ENCODE measurements at places on chromosomes 13 and 19.
A peak's percentile ranks its signal among the peaks of the same experiment; 100 is the strongest.

GRCh38 chr13:69324090-69324886 is 783.3 kb upstream of the ATXN8OS start:
- H3K27me3 ChIP-seq: no peaks in the 10 kb centered on the region
- no peaks in the 10 kb centered on the region for H3K4me1 ChIP-seq
- H3K4me3 ChIP-seq: no peak overlapping the region
- no peaks in the 10 kb centered on the region for H3K36me3 ChIP-seq
- peak; percentile 12 for DNase-seq

- H3K36me3 ChIP-seq: no peaks in the 10 kb centered on the region
- no peaks in the 10 kb centered on the region for H3K4me1 ChIP-seq
- no peak overlapping the region for H3K4me3 ChIP-seq
- H3K27me3 ChIP-seq: no peaks in the 10 kb centered on the region
- no peak overlapping the region for H3K27ac ChIP-seq
Measured at GRCh38 chr19:45128146-45128545, 32.6 kb downstream of the NKPD1 start.

DNA sequence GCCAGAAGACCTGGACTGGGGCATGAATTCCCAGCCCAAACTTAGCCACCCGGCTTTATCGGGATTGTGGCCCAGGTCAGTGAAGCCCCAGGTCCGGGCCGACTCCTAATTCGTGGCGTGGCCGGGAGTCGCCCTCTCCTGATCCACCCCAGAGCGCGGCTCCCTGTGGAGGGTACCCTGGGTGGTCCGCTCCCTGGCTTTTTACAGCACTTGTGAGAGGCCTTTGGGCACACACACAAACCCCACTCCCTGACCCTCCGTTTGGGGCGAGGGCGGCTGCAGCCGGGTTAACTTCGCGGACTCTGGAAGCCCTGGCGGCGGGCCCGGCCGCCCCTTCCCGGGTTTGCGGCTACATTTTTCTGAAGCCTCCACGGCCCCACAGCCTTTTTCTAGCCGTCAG is 56.4 kb downstream of the ZNF568 start:
- no peak for DNase-seq
- no peaks in the 10 kb centered on the region for H3K4me1 ChIP-seq
- no peaks in the 10 kb centered on the region for H3K36me3 ChIP-seq

DNA sequence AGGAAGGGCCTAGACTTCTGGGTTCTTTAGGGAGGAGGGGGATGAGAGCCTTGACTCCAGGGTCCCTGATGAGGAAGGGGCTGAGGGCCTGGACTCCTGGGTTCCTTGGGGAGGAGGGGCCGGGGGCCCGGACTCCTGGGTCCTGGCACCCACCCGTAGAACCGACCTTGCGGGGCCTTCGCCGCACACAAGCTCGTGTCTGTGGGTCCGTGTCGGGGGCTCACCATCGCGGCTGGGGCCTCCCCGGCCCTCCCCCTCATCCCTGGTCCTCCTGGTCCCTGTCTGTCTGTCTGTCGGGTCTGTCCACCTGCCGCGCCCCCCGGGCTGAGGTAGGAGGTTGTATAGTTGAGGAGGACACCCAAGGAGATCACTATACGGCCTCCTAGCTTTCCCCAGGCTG is 662 bp upstream of the SPACA6 start:
- peaks cover 17% of the 10 kb centered on the region for H3K4me1 ChIP-seq
- peak overlapping the region; percentile 98 for H3K4me3 ChIP-seq
- no peak overlapping the region for H3K27ac ChIP-seq
- DNase-seq: peak; percentile 14
- no peaks in the 10 kb centered on the region for H3K27me3 ChIP-seq
- peaks cover 37% of the 10 kb centered on the region for H3K36me3 ChIP-seq

GRCh38 chr19:55087542-55087901 is 11.9 kb downstream of the EPS8L1 start:
- no peak overlapping the region for H3K27ac ChIP-seq
- peaks cover 18% of the 10 kb centered on the region for H3K4me1 ChIP-seq
- H3K36me3 ChIP-seq: peaks cover 11% of the 10 kb centered on the region
- no peaks in the 10 kb centered on the region for H3K27me3 ChIP-seq
- no peak overlapping the region for H3K4me3 ChIP-seq
- no peak for DNase-seq

- H3K27me3 ChIP-seq: no peaks in the 10 kb centered on the region
- peaks cover 48% of the 10 kb centered on the region for H3K4me1 ChIP-seq
- H3K4me3 ChIP-seq: no peak overlapping the region
- H3K27ac ChIP-seq: no peak overlapping the region
- no peaks in the 10 kb centered on the region for H3K36me3 ChIP-seq
Measured at GRCh38 chr13:33263976-33264619, 21.5 kb downstream of the STARD13 start.

DNA sequence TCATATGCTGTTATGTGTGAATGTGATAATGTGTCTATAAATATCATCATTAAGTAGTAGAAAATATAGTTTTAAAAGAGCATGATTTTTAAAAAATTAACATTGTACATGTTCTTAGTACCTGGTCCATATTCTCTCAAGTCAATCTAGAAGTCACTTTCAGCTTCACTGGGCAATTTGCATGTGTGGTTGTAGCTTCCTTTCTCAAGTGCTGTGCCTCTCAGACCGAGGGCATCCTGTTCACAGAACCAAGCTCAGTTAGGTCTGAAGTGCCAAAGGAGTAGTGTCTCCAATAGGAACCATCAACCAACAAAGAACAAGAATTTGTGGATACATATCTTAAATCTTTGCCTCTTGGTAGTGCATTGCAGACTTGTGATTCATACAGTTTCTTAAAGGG is 541.8 kb upstream of the SLC10A2 start:
- no peak overlapping the region for H3K27ac ChIP-seq
- DNase-seq: no peak
- no peaks in the 10 kb centered on the region for H3K27me3 ChIP-seq
- H3K4me1 ChIP-seq: no peaks in the 10 kb centered on the region
- no peak overlapping the region for H3K4me3 ChIP-seq

- DNase-seq: peak; percentile 56
- peaks cover 47% of the 10 kb centered on the region for H3K4me1 ChIP-seq
- no peak overlapping the region for H3K4me3 ChIP-seq
- no peak overlapping the region for H3K27ac ChIP-seq
- H3K36me3 ChIP-seq: peaks cover 19% of the 10 kb centered on the region
Measured at GRCh38 chr19:33390101-33390907, 16.8 kb downstream of the CEBPG start.

DNA sequence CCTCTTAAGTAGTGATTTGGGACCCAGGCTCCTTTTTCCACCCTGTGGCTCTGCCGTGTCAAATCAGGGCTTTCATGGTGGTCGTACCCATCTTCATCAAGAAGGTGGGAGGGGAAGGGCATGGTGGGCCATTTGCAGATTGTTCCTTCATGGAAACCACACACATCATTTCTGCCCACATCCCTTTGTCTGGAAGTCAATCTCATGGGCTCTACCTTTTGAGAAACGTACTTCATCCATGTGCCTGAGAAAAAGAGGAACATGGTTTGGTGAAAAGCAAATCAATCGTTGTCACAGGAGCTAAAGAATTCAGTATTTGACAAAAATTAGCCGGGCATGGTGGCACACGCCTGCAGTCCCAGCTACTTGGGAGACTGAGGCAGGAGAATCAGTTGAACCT is 233.4 kb downstream of the FOXO1 start:
- H3K27ac ChIP-seq: no peak overlapping the region
- H3K27me3 ChIP-seq: no peaks in the 10 kb centered on the region
- no peak for DNase-seq
- peaks cover 6% of the 10 kb centered on the region for H3K4me1 ChIP-seq
- no peak overlapping the region for H3K4me3 ChIP-seq

DNA sequence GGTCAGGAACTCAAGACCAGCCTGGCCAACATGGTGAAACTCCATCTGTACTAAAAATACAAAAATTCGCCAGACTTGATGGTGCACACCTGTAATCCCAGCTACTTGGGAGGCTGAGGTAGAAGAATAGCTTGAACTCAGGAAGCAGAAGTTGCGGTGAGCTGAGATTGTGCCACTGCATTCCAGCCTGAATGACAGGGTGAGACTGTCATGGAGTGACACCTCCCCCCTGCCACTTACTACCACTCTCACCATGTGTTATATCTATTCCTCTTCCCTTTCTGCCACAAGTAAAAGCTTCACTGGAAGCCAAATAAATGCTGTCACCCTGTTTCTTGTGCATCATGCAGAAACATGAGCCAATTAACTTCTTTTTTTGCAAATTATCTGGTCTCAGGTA is 10.6 kb upstream of the CEACAM4 start:
- no peak overlapping the region for H3K4me3 ChIP-seq
- DNase-seq: no peak
- H3K4me1 ChIP-seq: no peaks in the 10 kb centered on the region
- no peaks in the 10 kb centered on the region for H3K36me3 ChIP-seq
- H3K27ac ChIP-seq: no peak overlapping the region

GRCh38 chr13:32960626-32961025 is 55.6 kb upstream of the KL start:
- peaks cover 13% of the 10 kb centered on the region for H3K4me1 ChIP-seq
- no peak for DNase-seq
- H3K4me3 ChIP-seq: no peak overlapping the region
- H3K36me3 ChIP-seq: no peaks in the 10 kb centered on the region

- no peaks in the 10 kb centered on the region for H3K36me3 ChIP-seq
- H3K27me3 ChIP-seq: peaks cover 66% of the 10 kb centered on the region
- DNase-seq: no peak
- no peak overlapping the region for H3K4me3 ChIP-seq
Measured at GRCh38 chr19:29530540-29531457, 5.0 kb downstream of the VSTM2B start.

DNA sequence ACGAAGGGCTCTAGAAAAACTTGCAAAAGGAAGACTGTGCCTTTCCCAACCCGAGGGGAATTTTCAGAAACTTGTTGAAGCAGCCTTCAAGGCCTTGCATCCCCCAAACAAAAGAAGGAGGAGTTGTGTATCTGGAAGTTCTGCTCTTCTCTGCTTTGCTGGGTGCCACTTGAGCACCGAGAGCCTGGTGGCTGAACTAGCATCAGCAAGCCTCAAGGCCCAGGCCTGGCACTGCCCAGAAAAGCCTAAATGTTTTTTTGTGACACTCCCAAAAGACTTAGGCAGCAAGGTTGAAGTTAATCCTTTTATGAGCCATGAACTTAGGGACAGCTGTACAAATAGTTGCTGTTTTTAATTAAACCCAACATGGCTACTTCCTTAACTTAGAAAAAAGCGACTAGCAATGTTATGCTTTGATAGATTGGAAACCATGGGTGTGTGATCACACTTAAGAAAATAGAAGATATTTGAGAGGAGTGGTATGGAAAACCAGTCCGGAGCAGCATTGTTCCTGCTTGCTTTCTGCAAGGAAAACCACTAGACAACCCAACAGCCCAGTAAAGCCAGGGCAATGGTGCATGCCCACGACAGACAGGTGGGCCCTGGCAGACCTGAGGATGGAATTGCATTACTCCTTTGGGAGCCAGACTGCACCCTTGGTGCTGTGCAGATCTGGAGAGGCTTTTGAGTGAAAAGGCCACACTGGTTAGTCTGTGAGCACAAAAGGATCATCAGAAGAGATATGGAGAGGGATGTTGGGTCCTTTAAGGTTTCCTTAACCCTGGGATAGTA is 788 bp upstream of the DLEU7 start:
- H3K36me3 ChIP-seq: no peaks in the 10 kb centered on the region
- no peak overlapping the region for H3K27ac ChIP-seq
- H3K4me1 ChIP-seq: no peaks in the 10 kb centered on the region
- no peaks in the 10 kb centered on the region for H3K27me3 ChIP-seq

- H3K4me3 ChIP-seq: no peak overlapping the region
- no peak overlapping the region for H3K27ac ChIP-seq
- H3K36me3 ChIP-seq: no peaks in the 10 kb centered on the region
Measured at GRCh38 chr19:12237143-12237839, 57.4 kb downstream of the ZNF44 start.

GRCh38 chr13:46684287-46685001 is 112.5 kb downstream of the ESD start:
- no peaks in the 10 kb centered on the region for H3K27me3 ChIP-seq
- peaks cover 16% of the 10 kb centered on the region for H3K36me3 ChIP-seq
- DNase-seq: no peak
- H3K4me3 ChIP-seq: no peak overlapping the region
- H3K4me1 ChIP-seq: peaks cover 39% of the 10 kb centered on the region

GRCh38 chr13:90414691-90415596 is 932.5 kb upstream of the MIR17HG start:
- no peak overlapping the region for H3K4me3 ChIP-seq
- peaks cover 28% of the 10 kb centered on the region for H3K4me1 ChIP-seq

- no peak overlapping the region for H3K4me3 ChIP-seq
- no peaks in the 10 kb centered on the region for H3K36me3 ChIP-seq
- no peak overlapping the region for H3K27ac ChIP-seq
- no peak for DNase-seq
Measured at GRCh38 chr13:99214731-99215130, 14.1 kb downstream of the UBAC2 start.

DNA sequence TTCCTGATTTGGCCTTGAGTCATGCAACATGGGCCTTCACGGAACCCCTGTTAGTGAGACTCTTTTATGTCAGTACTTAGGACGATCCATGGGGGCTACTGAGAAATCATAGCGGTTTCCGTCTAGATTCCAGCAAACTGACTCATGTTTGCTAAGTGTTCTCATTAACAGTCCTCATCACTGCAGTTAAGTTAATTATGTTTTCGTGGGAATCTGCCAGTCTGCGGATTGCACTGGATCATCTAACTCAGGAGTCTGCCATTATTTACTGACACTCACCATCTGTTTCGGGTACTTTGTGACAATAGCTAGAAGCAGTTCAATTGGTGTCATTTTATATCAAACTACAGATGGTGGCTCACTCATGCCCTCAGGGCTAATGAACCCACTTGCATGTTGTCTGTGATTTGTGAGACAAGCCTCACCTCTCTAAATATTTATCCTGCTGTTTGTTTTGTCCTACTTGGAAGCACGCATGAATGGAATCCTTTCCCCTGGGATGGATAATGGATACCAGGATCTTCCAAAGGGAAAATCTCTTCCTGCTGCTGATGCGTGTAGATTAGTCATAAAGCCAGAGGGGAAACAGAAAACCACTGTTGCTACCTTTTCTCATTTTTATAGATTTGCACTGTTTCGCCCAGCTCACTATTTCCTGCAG is 61.8 kb downstream of the RAB20 start:
- peaks cover 62% of the 10 kb centered on the region for H3K36me3 ChIP-seq
- no peaks in the 10 kb centered on the region for H3K4me1 ChIP-seq
- no peak overlapping the region for H3K4me3 ChIP-seq
- H3K27ac ChIP-seq: no peak overlapping the region
- no peak for DNase-seq

Measured in SK-N-SH (cell line).